ENCODE measurements at places on chromosomes 11 and 22. TPM values are rescaled to one million over a fixed set of nuclear protein-coding genes. Genes with fewer than 3 reads are reported as not detected.

- H3K4me1 ChIP-seq, result no peaks in the 10 kb centered on the region
- no peak overlapping the region for H3K27ac ChIP-seq
- DNase-seq, result no peak
- H3K4me3 ChIP-seq, result no peak overlapping the region
- peaks cover 2% of the 10 kb centered on the region for H3K27me3 ChIP-seq
- no peaks in the 10 kb centered on the region for H3K36me3 ChIP-seq
Measured at GRCh38 chr11:14237444-14237961, 121.5 kb downstream of the RRAS2 start.

- no peak overlapping the region for H3K27ac ChIP-seq
- DNase-seq, result no peak
- no peak overlapping the region for H3K4me3 ChIP-seq
- H3K27me3 ChIP-seq, result no peaks in the 10 kb centered on the region
Measured at GRCh38 chr11:38796281-38796680, 2198.2 kb upstream of the RAG2 start.

- DNase-seq, result peak; percentile 52
- H3K4me1 ChIP-seq, result no peaks in the 10 kb centered on the region
- no peak overlapping the region for H3K4me3 ChIP-seq
Measured at GRCh38 chr11:113796663-113797259, 17.2 kb downstream of the CLDN25 start.

DNA sequence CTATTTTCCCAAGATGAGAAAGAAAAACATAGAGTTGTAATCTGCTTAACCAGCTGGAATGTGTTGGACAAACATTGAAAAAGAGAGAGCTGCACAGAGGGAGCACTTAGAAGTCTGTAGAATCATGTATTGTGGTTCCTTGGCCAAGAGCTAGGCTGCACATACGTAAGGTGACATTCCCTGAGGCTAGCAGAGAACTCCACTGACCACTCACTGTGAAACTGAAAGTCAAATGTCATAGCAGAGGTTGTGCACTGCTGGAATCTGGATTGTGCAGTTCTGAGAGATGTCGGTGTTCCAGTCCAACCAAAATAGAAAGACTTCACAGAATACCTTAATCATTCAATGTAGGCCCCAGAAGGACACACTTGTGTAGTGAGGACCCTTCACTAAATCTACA is 772.8 kb upstream of the RAG2 start:
- no peak for DNase-seq
- no peak overlapping the region for H3K27ac ChIP-seq
- no peak overlapping the region for H3K4me3 ChIP-seq

DNA sequence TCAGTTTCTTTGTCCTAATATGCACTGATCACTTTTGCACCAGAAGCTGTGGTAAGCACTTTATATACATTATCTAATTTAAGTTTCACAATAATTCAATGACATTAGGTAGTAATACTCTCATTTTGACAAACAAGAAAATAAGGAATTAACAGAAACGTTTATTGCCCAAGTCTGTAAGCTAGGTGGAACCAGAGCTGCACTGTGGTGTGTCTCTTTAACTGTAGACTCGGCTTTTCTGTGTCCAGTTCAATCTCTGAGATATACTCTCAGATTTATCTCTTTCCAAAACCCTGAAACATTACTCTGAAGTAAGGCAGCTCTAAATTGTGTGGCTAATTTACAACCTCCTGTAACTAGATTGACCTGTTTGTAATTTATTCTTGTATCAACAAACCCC is 101.1 kb downstream of the MUC15 start:
- H3K4me1 ChIP-seq, result peaks cover 6% of the 10 kb centered on the region
- no peaks in the 10 kb centered on the region for H3K36me3 ChIP-seq
- H3K4me3 ChIP-seq, result no peak overlapping the region
- no peak for DNase-seq
- no peak overlapping the region for H3K27ac ChIP-seq
- no peaks in the 10 kb centered on the region for H3K27me3 ChIP-seq

- H3K27ac ChIP-seq, result peak overlapping the region; percentile 72
- H3K4me1 ChIP-seq, result peaks cover 9% of the 10 kb centered on the region
- no peaks in the 10 kb centered on the region for H3K27me3 ChIP-seq
- no peak overlapping the region for H3K4me3 ChIP-seq
- no peaks in the 10 kb centered on the region for H3K36me3 ChIP-seq
Measured at GRCh38 chr11:100876815-100877520, 189.9 kb downstream of the ARHGAP42 start.

GRCh38 chr22:40405178-40406062 is 35.0 kb downstream of the SGSM3 start:
- no peaks in the 10 kb centered on the region for H3K27me3 ChIP-seq
- peak overlapping the region; percentile 39 for H3K27ac ChIP-seq
- H3K4me1 ChIP-seq, result peaks cover 7% of the 10 kb centered on the region

- DNase-seq, result peak; percentile 76
- no peaks in the 10 kb centered on the region for H3K27me3 ChIP-seq
- H3K4me1 ChIP-seq, result peaks cover 4% of the 10 kb centered on the region
Measured at GRCh38 chr11:78045851-78046485, 17.7 kb upstream of the THRSP start.

GRCh38 chr11:62817129-62817528 is 11.9 kb upstream of the NXF1 start:
- no peak overlapping the region for H3K4me3 ChIP-seq
- H3K36me3 ChIP-seq, result peaks cover 36% of the 10 kb centered on the region
- no peak for DNase-seq
- no peaks in the 10 kb centered on the region for H3K4me1 ChIP-seq
- H3K27ac ChIP-seq, result no peak overlapping the region
- no peaks in the 10 kb centered on the region for H3K27me3 ChIP-seq

DNA sequence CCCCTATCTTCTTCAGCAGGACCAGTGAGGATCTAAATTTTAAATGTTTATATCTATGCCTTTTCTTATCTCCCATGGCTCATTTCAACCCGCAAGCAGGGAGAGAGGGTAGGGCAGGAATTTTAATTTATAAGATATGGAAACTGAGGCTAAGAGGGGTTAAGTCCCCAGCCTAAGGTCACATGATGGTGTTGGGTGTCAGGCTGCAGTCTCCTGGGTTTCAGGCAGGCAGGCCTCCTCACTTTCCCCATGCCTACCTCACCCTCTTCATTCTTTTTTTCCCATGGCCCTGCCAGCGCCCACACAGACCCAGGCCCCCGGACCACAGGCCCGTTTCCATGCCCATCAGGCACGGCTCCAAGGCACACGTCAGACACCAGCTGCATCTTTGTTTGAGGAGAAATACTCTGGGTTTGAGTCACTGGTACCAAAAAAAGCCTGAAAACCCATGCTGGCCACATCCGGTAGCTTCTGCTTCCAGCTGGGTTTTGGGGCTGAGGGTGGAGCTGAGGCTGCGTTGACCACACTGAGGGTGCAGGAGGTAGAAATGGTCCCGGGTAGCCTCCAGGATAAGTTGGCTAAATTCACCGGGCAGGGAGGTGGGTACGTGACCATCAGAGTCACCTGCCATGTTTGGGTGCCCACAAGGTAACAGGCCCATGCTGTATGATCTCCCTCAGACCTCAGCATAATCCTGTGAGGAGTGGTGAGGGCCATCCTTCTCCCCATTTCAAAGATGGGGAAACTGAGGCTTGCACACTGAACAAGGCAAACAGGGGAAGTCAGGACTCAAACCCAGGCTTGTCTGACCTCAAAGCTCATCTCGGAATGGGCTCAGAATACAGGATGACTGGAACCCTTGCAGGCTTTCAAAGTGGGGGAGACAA is 7.5 kb downstream of the CRYBB1 start:
- no peaks in the 10 kb centered on the region for H3K36me3 ChIP-seq
- no peak overlapping the region for H3K4me3 ChIP-seq
- peaks cover 11% of the 10 kb centered on the region for H3K27me3 ChIP-seq
- no peak overlapping the region for H3K27ac ChIP-seq
- DNase-seq, result no peak

DNA sequence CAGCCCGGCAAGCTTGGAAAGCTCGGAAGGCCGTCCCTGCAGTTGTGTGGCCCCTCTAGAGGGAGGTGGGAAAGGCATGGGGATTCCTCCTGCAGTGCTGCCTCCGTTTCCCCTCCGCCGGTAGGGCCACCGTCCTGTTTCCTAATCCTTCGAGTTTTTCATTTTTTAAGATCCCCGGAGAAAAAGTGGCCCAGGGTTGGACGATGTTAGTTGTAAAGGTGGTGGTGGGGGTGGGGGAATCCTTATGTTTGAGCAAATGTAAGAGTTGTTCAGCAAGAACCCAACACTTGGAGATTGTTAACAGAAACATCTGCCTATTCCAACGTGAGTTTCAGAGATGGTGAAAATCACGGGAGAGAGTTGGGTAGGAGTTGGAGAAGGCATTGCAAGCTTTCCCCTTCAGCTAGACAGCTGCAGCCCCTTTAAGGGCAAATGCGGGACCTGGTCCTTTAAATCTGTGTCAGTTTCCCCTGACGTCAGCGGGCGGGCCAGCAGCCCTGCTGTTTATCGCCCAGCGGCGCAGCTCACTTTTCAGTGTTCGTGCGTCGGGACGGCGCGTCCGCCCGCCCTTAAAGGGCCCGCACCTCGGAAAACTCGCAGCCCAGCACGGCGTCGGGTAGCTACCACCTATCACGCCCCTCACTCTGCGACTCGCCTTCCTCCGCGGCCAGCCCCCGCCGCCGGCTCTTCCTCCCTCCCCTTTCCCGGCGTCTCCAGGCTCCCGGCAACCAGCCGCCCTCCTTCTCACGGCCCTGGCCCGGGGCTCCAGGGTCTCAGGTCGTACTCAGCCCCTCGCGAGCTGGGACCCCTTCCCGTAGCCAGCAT is at the start of gene SIDT2:
Gene SIDT2, plus strand, starts transcription at position 534 of the 825 bp plus-strand sequence. CDS start 521 bp downstream, outside the sequence.
- no peaks in the 10 kb centered on the region for H3K36me3 ChIP-seq
- H3K27ac ChIP-seq, result peak within 1 kb of the TSS; percentile 90
- peak within 1 kb of the TSS; percentile 81 for H3K4me3 ChIP-seq
- no peaks in the 10 kb centered on the region for H3K27me3 ChIP-seq
- peak; percentile 99 for DNase-seq
- peaks cover 19% of the 10 kb centered on the region for H3K4me1 ChIP-seq

- DNase-seq, result no peak
- peaks cover 34% of the 10 kb centered on the region for H3K27me3 ChIP-seq
- no peak overlapping the region for H3K4me3 ChIP-seq
- H3K36me3 ChIP-seq, result no peaks in the 10 kb centered on the region
- no peak overlapping the region for H3K27ac ChIP-seq
Measured at GRCh38 chr11:120869516-120870011, 154.3 kb upstream of the TBCEL start.

DNA sequence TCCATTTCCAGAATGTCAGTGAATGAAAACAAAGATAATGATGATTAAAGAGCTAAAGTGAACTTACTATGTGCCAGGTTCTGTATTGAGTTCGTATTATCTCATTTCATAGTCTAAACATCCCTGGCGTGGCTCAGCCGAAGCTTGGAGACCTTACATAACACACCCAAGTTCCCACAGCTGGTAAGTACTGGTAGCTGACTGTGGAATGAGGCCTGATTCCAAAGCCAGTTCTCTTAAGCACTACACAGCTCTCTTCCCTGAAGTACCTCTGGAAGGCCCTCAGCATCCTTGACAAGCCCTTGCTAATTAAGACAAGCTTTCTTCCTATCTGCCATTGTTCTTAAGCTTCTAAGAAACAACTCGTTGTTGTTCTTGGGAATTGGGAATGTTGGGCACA is 28.6 kb upstream of the NCAM1 start:
- no peaks in the 10 kb centered on the region for H3K36me3 ChIP-seq
- no peak overlapping the region for H3K4me3 ChIP-seq
- no peak overlapping the region for H3K27ac ChIP-seq

DNA sequence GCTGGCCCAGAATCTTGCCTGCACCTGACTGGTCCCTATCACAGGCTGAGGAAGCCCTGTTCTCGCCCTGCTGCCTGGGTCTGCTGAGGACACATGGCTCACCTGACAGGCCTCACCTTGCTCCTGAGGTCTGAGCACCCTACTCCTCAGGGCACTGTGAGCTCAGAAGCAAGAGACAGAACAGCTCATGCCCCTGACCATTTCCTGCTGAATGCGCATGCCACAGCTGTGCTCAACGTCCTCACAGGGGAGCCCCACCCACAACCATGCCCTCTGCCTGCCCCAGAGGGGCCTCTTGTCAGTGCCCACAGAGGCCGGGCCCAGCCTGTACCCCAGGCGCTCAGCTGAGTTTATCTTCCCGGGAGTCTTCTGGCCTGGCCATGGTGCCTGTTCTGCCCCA is 2.8 kb upstream of the TSPO start:
- H3K36me3 ChIP-seq, result no peaks in the 10 kb centered on the region
- H3K27me3 ChIP-seq, result peaks cover 11% of the 10 kb centered on the region
- no peak overlapping the region for H3K4me3 ChIP-seq
- H3K27ac ChIP-seq, result no peak overlapping the region
- H3K4me1 ChIP-seq, result no peaks in the 10 kb centered on the region

DNA sequence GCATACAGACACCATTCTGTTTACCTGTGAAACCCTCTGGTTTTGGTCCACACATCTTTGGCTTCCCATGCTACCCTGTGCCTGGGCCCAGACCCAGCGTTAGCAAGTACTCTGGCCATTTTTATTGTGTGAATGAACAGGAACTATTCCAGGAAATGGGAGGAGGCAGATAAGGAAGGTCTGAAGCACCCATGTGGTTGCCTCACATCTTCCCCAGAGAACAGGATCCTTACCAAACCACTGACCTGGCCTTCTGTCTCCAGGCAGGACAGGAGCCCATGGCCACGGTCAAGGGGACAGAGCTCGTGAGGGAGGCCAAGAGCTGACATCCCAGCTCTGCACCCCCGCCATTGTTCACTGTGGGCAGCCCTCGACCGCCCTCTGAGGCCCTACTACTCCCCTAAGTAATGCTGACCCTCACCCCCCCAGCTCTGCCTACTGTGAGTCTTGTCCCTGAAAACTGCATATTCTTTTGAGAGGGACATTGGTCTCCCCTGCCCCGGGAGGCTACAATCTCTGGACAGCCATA is 97.7 kb upstream of the TP53I11 start:
- no peaks in the 10 kb centered on the region for H3K36me3 ChIP-seq
- H3K27ac ChIP-seq, result peak overlapping the region; percentile 29
- peak; percentile 77 for DNase-seq
- no peak overlapping the region for H3K4me3 ChIP-seq
- H3K27me3 ChIP-seq, result no peaks in the 10 kb centered on the region

DNA sequence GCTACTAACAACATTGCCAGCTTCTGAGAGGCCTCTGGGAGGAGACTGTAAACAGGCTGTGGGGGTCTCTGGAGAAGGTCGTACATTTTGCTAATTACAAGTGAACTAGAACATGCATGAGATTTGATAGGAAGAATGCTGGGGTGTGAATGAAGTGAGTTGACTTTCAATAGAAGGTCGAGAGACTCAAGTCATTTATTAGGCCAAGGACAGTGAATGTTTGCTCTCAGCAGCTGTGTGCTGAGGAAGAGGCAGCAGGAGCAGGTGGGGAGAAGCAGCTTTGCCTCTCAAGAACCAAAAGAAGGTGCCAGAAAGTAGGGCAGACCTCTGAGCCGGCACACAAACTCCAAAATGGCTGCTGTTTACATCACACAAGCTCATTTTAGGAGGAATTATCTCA is 91.7 kb downstream of the PIWIL4 start:
- H3K4me1 ChIP-seq, result no peaks in the 10 kb centered on the region
- H3K36me3 ChIP-seq, result no peaks in the 10 kb centered on the region
- no peak overlapping the region for H3K27ac ChIP-seq

Gene MMP27
- total RNA-seq, result not detected

Gene TEAD1
- 105 TPM for total RNA-seq

Gene UCP3
- total RNA-seq, result 2.0 TPM

Gene TNNI2
- 1.8 TPM for total RNA-seq

Gene SYCE3
- total RNA-seq, result not detected

Gene PRRG4
- not detected for total RNA-seq

Gene CHRNA10
- total RNA-seq, result 1.4 TPM

Gene MUC5AC
- total RNA-seq, result not detected

Gene DDX25
- total RNA-seq, result 7.5 TPM

Gene UBQLNL
- total RNA-seq, result 3.4 TPM
